ENCODE measurements at places on chromosomes 3 and 15.

- no peak for DNase-seq
- no peak overlapping the region for H3K4me3 ChIP-seq
- no peaks in the 10 kb centered on the region for H3K36me3 ChIP-seq
Measured at GRCh38 chr3:46334741-46335478, 19.0 kb upstream of the CCR2 start.

DNA sequence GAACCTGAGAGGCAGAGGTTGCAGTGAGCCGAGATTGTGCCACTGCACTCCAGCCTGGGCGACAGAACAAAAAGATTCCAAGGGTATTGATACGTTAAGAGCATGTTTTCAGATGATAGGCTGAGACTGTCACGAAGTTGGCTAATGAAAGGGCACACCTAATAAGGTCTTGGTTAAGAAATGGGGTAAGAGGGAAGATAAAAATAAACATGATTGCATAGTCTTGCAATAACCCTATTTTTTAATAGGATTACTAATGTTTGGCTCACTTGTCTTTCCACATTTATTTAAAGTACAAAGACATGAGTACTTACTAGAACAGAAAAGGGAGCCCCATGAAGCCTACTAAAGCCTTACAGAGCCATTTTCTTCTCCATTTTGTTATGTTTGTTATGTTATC, 109.0 kb downstream of the FRMD4B start:
- no peaks in the 10 kb centered on the region for H3K27me3 ChIP-seq
- no peaks in the 10 kb centered on the region for H3K4me1 ChIP-seq
- no peak overlapping the region for H3K4me3 ChIP-seq
- no peak for DNase-seq
- no peak overlapping the region for H3K27ac ChIP-seq

DNA sequence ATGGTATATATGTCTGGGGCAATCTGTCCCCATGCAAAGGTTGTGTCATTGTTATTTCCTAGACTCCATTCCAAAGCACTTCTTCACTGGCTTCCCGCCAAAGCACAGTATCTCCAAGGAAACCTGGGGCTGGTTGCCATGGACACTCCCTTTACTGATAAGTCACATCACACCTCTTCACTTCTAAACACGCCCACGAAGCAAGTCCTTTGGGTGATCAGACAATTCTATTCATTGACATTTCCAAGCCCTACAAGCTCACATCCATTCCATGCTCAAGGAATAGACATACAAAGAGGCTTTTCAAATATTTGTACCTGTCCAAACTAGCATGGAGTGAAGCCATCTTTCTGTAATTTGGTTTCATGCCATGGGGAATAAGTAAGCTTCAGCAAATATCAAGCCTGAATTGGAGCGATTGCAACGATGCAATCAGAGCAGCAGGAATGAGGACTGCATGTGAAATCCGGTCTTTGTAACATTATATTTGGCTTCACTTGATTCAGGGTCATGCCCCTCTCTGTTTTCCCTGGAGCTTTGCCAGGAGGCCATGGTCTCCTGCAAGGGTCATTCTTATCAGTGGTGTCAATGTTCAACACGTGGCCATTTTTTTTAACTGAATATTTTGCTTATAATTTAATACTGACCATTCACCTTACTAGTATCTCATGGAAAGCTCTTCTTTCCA, 201.6 kb upstream of the TMC3 start:
- H3K36me3 ChIP-seq = no peaks in the 10 kb centered on the region
- H3K4me3 ChIP-seq = no peak overlapping the region
- no peaks in the 10 kb centered on the region for H3K4me1 ChIP-seq
- H3K27me3 ChIP-seq = no peaks in the 10 kb centered on the region
- no peak for DNase-seq

DNA sequence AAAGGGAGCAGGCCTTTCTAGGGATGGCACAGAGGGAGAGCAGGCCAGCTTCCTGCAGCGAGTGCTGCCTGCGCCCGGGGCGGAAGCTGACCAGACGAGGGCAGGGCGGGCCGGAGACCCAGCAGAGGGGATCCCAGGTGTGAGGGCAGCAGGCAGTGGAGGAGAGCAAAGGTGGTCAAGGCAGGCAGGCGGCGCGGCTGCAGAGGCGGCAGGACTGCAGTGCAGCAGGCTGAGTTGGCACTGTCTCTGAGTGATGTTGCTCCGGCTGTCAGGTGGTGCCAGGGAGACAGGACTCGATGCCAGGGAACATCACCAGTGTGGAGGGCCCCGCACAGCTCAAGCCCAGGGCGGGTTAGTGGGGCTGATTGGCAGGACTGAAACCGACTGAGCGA, 22.3 kb upstream of the PLXNA1 start:
- no peak overlapping the region for H3K4me3 ChIP-seq
- DNase-seq = no peak
- no peaks in the 10 kb centered on the region for H3K36me3 ChIP-seq
- H3K27me3 ChIP-seq = no peaks in the 10 kb centered on the region

GRCh38 chr3:181497358-181497757, 214.4 kb upstream of the SOX2 start:
- no peaks in the 10 kb centered on the region for H3K36me3 ChIP-seq
- no peaks in the 10 kb centered on the region for H3K4me1 ChIP-seq
- no peak for DNase-seq
- no peak overlapping the region for H3K27ac ChIP-seq

DNA sequence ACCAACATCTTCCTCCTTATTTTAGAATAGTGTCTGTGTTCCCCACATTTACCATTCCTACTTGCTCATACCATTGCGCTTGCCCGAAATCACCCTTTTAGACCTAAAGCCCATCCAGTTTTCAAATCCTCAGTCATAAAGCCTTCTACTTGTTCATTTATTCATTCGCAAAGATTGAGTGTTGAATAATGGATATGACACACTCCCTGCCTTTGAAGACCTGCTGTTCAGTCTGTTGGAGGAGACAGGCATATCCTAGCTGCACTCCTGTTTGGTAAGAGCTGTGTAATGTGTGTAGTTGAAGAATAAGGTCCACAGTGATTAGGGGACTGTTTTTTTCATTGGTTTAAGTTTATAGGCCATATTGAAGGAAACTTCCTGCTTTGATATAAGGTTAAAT, 1.7 kb downstream of the CNOT10 start:
- no peak overlapping the region for H3K4me3 ChIP-seq
- peaks cover 34% of the 10 kb centered on the region for H3K4me1 ChIP-seq
- H3K27ac ChIP-seq = no peak overlapping the region

- no peak for DNase-seq
- no peaks in the 10 kb centered on the region for H3K4me1 ChIP-seq
- H3K4me3 ChIP-seq = no peak overlapping the region
- no peaks in the 10 kb centered on the region for H3K36me3 ChIP-seq
Measured at GRCh38 chr15:96070636-96071035, 259.9 kb upstream of the NR2F2 start.

- H3K4me1 ChIP-seq = no peaks in the 10 kb centered on the region
- no peak overlapping the region for H3K4me3 ChIP-seq
- H3K27me3 ChIP-seq = no peaks in the 10 kb centered on the region
Measured at GRCh38 chr3:66592927-66593625, 92.3 kb upstream of the LRIG1 start.

Measured in vagina (tissue), 2 donors.